HuH-7 (cell line): ENCODE measurements at places on chromosomes 13 and 19.

DNA sequence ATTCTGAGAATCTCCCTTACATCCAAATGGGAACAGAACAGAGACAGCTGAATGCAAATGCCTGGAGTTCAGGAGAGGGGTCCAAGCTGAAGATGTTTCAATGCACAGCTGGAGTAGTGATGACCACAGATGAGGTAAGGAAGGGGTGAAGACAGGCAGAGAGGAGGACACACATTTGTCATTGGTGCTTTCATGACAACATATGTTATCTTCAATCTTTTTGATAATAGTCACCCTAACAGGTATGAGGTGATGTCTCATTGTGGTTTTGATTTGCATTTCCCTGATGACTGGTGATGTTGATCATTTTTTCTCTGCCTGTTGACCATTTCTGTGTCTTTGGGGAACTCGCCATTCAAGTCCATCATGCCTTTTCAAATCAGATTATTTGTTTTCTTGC is 19.2 kb downstream of the SIGLEC7 start:
- DNase-seq, result no peak

DNA sequence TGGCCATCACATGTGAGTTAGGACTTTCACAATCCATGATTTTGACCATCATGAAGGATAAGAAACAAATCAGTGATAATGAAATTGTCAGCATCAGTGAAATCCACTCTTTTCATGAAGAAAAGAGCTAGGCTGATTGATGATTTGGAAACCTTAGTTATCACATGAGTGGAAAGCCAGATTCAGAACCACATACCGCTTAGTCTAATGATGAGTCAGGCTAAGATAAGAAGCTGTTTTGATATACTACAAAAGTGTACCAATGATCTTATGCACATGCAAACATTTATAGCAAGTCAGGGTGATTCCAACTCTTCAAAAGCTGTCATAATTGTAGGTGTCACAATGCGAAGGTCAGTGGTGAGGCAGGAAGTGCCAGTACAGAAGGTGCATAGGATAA is 519.3 kb downstream of the GPC6 start:
- no peak for DNase-seq

- no peak for DNase-seq
Measured at GRCh38 chr13:70964124-70964523, 855.9 kb upstream of the KLHL1 start.

DNA sequence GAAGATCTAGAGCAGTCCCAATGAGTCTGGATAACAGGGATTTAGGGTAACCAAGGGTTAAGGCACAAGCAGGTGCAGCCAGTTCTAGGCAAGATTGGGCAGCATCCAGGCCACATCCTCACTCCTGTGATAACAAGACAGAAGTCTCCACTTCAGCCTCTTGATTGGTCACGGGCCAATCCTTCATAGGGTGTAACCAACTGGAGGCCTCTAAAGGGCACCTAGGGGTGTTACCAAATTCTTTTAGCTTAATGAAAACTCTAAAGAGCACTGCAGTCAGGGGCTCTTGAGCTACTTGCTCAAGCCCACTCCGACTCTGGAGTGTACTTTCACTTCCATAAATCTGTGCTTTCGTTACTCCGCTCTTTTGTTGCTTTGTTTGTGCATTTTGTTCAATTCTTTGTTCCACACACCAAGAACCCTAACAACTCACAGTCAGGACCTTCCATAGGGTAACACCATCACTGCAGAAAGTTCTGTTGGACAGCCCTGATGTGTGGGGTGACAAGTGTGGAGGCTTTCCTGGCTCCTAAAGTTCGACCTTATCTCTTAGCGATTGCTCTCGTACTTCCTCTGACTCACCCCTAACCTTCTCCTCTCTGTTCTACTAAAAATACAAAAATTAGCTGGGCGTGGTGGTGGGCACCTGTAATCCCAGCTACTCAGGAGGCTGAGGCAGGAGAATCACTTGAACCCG is 36.1 kb downstream of the ZSWIM9 start:
- no peak for DNase-seq

DNA sequence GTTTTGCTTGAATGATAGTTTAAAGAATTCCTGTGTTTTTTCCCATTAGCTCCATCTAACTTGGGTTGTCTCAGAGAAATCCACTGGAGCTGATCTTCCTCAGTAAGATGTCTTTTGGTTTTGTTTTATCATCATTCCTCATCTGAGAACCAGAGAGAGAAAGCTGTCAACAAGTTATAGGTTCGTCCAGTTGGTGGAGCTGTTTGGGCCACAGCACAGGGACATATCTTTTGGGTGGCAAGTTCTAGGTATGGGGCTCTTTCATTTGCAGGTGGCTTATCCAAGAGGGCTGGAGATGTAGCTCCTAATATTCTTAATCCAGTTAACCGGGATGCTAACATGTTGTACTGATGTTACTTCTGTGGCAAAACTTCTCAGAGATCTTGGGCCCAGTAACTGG is 174.2 kb downstream of the KCNRG start:
- no peak for DNase-seq
